ENCODE measurements at places on chromosomes 7 and 10.
A peak's percentile ranks its signal among the peaks of the same experiment; 100 is the strongest.

DNA sequence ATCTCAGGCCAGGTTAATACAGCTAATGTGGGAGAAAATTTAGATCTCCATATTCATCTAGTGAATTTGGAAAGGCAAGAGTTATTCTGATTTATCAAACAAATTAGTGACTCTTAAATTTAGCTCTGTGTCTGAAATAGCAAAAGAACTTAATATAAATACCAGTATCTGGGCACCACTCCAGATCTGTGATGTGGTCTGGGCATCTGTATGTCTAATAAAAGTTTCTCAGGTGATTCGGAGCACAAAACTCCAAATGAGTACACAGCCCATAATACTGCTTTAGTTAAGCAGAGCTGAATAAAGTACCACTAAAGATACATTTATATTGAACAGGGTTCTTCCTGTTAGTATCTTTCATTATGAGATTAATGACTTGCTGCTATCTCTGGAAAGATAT, 261.4 kb downstream of the BAMBI start:
- DNase-seq: peak; percentile 71

GRCh38 chr7:120431016-120431415, 158.0 kb downstream of the KCND2 start:
- no peak for DNase-seq

- no peak for DNase-seq
These were observed 540.7 kb downstream of the CALN1 start for GRCh38 chr7:71871446-71871845.

GRCh38 chr10:92913973-92914372, 65.7 kb downstream of the EXOC6 start:
- no peak for DNase-seq

DNA sequence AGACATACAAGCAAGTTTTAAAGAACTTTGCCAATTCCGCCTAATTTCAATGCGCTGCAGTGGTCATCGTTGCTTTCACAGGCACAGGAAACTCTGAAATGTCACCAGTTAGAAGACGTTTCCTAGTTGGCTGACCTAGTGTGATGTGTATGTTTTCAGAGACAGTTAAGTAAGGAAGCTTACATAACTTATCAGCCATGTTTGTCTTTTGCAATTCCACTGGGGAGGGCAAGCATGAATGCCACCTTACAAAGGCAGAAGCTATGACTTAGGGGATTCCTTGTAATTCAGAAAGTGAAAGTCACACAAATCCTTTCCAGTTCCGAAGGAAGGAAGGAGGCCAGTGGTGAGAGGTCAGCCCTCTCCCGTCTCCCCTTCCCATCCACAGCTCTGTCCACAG, 15.0 kb upstream of the NPS start:
- no peak for DNase-seq

- DNase-seq: no peak
These were observed 119.5 kb downstream of the CCSER2 start for GRCh38 chr10:84447701-84448400.

DNA sequence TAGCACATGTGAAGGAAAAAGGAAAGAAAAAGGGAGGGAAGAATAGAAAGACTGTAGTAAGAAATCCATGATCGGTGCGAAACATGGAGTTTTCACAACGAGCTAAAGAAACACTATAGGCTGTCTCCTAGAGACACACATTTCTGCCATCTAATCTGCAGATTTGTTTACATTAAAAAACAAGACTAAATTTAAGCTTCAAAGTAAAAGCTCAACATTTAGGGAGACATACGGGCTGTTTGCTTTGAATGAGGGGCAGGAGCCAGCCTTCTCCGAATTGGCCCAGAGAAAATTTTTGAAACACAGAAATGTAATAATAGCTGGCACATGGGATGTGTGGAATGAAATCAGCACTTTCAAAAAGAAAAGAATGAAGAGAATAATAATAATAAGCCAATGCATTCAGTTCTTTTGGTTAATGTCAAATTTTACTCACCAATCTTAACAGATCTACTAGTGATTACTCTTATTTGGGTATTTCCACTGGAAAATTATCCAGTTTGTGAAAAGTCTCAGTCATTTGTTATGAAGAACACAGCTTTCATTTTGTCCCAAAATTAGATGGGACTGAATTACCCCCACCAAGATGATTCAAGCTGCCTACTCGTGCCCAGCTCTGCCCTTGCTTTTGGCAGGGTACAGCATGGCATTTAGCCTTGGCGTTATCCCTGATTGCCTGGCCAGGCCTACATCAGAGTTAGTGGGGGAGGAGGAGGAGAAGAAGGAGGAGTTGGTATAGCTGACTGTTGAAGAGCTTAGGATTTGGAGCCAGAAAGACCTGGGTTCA, 47.1 kb downstream of the MTURN start:
- DNase-seq: no peak

GRCh38 chr7:31418928-31419327, 78.4 kb upstream of the NEUROD6 start:
- DNase-seq: no peak

DNA sequence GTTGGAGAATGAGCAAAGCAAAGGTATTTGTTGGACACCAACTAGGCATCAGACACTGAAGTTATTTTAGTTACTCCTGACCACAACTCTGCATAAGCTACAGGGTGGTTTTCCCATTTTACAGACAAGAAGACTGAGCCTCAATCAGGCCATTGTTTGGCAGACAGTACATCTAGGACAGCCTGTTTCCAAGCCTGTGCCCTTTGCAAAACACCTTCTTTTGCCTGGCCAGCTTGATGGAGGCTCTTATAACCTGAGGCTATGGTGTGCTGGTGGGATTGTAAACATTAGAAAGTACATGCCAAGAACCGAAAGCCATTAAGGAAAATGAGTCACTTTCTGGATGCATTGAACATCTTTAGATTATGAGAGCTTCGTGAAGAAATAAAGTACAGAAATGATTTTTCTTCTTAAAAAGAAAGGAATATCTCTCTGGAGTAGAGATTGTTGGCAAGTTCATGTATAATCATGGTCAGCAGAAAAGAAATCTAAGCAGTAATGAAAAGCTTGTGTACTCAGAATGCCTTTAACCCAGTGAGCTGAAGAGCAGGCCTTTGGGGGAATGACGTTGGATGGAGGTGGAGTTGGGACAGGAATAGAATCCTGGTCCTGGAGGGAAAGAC, 140.6 kb downstream of the KIAA1217 start:
- DNase-seq: peak; percentile 85

DNA sequence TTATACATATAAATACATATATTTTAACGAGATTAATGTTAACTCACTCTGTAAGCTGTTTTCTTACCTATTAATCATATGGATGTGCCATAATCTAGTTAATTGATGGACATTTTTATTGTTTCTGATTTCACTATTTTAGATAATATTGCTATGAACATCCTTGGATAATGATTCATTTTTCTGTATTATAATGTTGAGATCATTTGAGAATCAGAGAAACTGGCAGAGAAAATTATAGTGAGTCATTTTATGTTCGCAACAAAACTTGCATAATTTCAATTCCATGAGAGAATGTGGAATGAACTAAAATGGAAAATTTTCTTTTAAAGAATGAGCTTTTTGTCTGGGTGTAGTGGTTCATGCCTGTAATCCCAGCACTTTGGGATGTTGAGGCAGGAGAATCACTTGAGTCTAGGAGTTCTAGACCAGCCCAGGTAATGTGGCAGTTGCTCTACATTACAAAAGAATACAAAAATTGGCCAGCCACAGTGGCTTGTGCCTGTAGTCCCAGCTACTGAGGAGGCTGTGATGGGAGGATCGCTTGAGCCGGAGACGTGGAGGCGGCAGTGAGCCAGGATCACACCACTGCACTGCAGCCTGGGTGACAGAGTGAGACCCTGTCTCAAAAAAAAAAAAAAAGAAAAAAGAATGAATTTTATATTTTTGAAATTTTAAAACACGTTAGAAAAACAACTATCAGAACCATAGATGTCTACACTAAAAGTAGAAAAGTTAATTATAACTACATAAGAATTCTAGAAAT, 40.5 kb downstream of the PAPSS2 start:
- peak; percentile 74 for DNase-seq

DNA sequence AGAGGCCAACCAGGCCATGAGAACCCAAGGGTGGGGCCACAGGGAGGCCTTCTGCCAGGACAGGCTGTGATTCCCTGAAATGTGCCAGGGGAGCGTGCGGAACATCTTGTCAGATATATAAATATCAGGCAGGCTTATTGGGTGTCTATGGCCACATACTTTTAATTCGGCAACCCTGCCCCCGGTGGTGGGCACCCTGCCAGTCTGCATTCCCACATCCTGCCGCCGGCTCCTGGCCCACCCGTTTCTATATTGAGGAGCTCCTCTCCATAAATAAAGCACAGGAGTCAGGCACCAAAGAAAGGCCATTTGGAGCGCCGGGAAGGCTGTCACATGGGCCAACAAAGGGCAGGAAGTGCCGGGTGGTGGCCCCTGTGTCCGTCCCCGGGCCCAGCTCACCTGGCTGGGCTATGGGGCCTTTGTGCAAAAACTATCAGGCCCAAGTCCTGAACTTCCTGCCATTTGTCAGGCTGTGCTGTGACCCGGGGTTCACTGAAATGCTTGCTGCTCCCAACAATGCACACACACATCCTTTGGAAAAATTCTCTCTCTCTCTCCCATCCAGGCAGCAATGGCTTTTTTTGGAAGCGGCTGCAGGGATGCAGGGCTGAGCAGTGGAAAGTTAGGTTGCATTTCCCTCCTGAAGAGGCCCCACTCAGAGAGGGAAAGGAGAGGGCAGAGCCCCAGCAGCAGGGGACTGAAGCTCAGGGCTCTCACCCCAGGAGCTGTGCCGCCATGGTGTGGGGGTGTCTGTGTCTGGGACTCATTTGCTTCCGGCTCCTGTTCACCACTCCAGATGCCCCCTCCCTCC, 25.0 kb upstream of the PODXL start:
- DNase-seq: no peak

DNA sequence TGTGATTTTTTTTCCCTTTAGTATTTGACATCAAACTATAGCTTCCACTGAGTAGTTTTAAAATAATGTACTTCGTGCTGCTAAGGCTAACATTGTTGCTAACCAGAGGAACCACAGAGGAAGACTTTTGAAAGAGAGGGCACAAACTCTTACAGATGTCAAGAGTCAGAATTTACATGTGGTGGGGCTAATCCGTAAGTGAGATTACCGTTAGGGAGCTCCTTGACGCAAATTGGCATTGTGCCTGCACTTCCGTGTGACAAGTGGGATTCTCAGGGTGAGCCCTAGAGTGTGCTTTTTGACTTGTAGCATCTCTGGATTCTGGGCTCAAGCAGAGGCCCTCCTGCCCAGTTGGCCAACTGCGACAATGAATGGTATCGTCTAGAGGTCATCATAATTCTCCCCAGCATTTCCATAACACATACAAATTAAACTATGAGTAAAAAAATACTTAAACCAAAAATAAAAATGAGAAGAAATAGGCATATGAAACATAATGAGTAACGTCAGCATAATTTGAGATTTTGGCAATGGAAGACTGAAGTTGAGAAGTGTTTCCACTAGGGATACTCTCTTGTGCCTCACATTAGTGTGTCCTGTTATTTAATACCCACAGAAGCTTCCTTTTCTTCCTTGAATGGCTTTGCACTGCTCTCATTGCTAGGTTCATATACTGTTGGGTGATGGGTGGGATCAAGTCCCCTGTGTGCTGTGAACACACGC, 164.0 kb downstream of the SDK1 start:
- DNase-seq: no peak

GRCh38 chr10:43939389-43939938, 290.8 kb upstream of the ZNF32 start:
- no peak for DNase-seq
